ENCODE measurements at places on chromosomes 12 and 14. TPM values are rescaled to one million over a fixed set of nuclear protein-coding genes. Genes with fewer than 3 reads are reported as not detected.

DNA sequence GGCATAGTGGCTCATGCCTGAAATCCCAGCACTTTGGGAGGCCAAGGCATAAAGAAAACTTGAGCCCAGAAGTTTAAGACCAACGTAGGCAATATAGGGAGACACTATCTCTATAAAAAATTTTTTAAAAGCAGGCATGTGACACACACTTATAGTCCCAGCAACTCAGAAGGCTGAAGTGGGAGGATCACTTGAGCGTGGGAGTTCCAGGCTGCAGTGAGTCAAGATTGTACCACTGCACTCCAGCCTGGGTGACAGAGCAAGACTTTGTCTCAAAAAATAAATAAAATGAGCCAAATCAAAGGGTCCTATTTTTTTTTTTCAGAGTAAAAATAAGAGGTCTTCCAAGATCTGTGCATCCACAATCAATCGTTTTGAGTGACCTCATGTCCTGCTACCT is 237.6 kb downstream of the SLC16A7 start:
- DNase-seq = no peak

The B4GALNT1 gene
- total RNA-seq = not detected

- no peak for DNase-seq
These were observed 38.8 kb downstream of the TMEM63C start for GRCh38 chr14:77220246-77221017.

The OR4K17 gene
- total RNA-seq = not detected

- DNase-seq = no peak
These were observed 120.7 kb downstream of the PAPOLA start for GRCh38 chr14:96622926-96623325.

The SSPN gene
- total RNA-seq = not detected

GRCh38 chr14:59969319-59969718 is 49.4 kb downstream of the LRRC9 start:
- DNase-seq = no peak

The ATF1 gene
- 11.3 TPM for total RNA-seq

GRCh38 chr14:34614638-34615037 is 15.3 kb downstream of the SNX6 start:
- DNase-seq = no peak

The KRT2 gene
- total RNA-seq = 1.4 TPM

GRCh38 chr12:131032082-131032750 is 78.5 kb downstream of the ADGRD1 start:
- no peak for DNase-seq

The FKBP11 gene
- total RNA-seq = 114 TPM

DNA sequence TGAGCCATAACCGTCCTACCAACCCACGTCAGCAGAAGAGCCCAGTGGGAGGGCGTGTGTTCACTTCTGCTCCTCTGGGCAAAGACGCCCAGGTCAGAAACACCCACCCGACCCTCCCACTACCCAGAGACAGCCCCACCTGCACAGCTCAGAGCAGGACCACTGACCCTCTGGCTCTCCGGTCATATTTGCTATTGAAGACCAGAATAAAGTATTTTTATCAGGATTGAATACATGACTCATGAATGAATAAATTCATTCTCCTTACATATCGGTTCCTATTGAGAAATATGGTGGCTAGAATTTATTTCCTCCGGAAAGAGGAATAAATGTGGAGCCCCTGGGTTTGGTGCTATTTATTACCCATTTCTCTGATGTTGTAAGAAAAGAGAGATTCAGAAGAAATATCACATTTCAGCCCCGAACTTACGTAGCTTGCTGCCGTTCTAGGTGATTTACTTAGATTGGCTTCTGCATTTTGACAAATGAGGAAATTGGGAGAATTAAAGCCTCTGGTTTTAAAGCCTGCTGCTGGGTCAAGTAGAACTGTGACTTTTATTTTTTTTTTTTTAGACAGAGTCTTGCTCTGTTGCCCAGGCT is 36.4 kb upstream of the P2RX7 start:
- no peak for DNase-seq

The OTX2 gene
- not detected for total RNA-seq

- DNase-seq = no peak
These were observed 2.9 kb downstream of the HEBP1 start for GRCh38 chr12:12997156-12997555.

DNA sequence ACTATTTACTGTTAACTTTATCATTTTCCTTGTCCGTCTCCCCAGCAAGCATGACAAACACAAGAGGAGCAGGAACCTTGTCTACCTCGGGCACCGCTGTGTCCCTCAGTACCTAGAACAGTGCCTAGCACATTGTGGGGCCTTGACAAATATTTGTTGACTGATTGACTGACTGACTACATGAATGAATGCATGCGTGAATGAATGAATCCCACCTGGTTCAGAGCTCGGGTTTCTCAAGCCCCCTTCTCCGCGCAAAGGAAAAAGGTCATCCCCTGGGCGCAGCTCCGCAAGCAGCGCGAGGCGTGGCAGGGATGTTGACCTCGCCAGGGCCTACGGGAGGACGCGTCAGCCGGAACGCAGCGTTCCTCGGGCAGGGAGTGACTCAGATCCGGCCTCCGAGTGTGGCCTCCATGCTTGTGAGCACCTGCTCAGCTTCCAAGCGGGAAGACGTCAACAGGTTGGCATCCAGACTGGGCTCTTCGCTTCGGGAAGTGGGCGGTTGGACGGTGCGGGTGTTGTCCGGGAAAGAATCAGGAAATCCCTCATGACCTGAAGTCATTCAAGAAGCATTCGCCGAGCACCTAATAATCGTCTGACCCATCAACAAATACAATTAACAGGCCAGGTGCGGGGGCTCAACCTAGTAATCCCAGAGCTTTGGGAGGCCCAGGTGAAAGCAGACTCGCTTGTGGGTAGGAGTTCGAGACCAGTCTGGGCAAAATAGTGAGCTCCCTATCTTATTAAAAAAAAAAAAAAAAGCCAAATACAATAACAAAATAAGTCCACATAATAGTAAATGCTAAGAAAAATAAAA is 13.9 kb upstream of the UBC start:
- no peak for DNase-seq

DNA sequence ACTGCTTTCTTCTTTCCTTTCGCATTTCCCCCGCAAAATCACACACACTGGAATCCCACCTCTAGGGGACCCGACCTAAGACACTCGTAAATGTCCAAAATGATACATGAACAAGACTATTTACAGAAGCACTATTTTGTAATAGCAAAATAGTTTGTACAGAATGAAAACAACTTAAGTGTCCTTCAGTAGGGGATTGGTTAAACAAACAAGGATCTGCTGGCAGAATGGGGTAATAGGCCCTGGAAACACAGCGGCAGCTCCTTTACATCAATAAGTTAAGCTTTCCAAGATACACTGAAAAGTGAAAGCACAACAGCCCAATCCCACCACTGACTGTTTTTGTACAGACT is 48.8 kb downstream of the LTBP2 start:
- DNase-seq = no peak

DNA sequence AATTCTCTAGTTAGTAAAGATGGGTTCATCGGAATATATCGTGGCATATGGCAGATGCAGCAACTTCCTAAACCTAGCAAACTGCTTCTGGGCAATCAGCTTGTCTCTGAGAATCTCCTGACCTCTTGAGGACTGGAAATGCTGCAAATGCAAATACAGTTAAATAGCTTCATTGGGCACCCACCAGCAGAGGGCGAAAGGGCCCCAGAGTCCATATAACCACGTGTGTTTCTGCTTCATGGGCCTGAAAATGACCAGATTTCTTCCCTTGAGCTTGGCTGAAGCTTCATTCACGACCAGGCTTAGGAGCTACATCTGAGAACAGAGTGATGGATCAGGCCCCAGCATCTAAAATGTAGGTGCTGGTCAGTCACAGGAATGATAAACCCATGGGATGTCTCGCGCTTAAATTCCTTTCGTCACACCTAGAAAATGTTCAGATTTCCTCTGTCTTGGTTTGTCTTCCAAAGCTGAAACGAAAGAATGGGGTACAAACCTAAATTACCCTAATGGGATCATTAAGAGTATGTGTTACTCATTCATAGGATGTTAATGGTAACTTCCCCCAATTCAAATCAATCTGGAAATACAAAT is 1482.5 kb upstream of the TMEM132C start:
- peak; percentile 11 for DNase-seq

DNA sequence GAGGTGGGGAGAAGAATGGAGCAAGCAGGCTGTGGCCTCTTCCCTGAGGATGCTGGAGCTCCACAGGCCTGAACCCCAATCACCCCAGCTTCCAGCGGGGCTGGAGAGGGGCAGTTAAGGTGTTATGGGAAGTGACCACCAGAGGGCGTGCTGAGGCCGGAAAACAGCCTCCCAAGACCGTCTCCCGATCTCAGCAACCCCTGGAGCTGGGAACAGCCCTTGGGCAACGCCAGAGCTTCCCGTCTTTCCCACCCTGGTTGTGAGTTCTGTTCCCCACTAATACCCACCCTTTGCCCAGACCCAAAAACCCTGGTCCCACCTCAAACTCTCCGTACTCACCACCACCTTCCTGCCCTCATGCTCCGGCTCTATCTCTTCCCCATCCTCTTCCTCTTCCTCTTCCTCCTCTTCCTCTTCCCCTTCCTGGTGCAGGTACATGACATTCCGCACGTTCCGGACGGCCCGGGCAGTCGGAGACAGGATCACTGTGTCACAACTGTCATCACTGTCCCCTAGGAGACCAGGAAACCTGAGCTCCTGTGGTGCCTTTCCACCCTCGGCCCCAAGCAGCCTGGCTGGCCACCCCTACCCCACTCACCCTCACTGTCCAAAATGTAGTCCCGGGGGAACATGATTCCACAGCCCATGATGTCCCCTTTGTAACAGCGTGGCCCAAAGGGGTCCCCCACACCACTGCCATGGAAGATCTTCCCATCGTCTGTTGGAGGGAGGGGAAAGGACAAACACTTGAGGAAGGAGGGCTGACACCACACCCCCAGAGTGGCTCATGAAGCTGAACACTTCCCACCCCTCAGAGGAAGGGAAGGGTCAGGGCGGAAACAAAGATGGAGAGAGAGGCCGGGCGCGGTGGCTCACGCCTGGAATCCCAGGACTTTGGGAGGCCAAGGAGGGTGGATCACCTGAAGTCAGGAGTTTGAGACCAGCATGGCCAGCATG is 12.9 kb downstream of the SPRYD3 start:
- DNase-seq = peak; percentile 80

GRCh38 chr12:9273276-9273675 is 65.1 kb upstream of the PZP start:
- DNase-seq = no peak

The ST8SIA1 gene
- total RNA-seq = 12.2 TPM

DNA sequence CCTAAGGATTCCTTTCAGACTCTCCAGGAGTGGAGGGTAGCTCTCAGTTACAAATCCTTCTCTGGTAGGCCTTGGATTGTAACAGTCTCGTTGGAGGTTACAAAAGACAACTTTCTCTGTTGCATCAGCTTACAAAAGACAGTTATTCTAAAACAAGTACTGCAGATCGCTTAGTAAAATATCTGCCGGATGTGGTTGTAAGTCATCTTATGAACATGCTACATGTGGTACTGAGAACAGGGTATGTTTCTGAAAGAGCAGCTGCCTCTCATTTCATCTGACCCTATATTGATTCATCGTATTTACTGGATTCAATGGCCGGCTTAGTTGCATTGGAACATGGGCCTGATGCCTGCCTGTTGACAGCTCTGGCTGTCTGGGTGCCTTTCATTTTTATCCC is 157.4 kb downstream of the PTCSC3 start:
- DNase-seq = no peak

DNA sequence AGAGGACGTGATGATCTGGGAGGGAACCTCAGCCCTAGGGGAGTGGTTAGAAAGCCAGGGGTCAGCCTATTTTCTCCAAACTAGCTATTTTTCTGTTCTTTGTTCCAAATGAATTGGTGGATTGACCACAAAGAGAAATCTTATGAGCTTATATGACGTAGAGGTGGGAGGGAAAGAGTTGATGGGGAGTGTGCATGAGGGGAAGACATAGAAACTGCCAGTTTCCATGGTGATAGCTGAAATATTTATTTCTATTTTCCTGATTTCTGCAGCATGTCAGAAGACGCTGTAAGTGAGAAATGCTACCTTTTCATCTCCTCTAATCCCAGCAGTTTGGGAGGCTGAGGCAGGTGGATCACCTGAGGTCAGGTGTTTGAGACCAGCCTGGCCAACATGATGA is 51.4 kb upstream of the CISTR start:
- DNase-seq = no peak

The TSPAN8 gene
- not detected for total RNA-seq

- DNase-seq = no peak
These were observed 30.5 kb downstream of the DHRS7 start for GRCh38 chr14:60134702-60135101.

- DNase-seq = no peak
These were observed 54.0 kb upstream of the PDE3A start for GRCh38 chr12:20314328-20314727.

DNA sequence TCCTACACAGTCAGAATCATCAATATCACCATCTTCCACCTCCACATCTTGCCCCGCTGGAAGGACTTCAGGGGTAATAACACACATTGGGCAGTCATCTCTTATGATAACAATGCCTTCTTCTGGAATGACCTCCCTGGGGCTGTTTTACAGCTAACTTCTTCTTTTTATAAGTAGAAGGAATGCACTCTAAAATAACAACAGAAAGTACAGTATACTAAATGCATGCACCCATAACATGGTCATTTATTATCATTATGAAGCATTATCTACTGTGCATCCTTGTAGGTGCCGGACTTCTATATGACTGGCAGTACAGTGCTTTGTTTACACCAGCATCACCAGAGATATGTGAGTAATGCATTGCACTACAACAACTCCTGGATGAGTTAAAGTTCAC is 19.0 kb upstream of the NUAK1 start:
- no peak for DNase-seq

DNA sequence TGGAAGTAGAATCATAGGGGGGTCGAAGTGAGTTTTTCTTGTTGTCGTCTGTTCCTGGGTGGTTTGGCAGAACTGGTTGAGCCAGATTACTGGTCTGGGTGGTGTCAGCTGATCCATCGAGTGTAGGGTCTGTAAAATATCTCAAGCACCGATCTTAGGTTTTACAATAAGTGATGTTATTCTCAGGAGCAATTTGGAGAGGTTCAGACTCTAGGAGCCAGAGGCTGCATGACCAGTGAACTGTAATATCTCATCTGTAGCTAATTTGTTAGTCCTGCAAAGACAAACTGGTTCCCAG is 9.7 kb upstream of the SERPINA1 start:
- no peak for DNase-seq

DNA sequence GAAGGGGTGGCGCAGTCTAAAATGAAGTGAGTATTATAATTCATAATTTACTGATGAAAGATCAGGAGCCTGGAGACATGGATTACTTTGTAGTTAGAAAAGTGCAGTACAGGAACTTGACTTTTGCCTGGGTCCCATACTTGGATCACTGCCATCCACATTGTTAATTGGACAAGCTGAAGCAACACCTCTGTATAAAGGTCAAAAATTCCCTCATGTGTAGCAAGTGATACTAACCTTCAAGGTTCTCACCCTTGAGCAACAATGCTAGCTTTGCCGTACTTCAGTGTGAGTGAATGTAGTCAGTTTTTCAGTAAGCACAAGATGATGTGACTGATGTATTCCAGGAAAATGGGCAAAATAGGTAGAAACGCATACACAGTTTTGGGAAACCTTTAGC is 44.6 kb upstream of the PLBD1 start:
- DNase-seq = no peak
